Breast epithelium (tissue), 4 donors: ENCODE measurements at places on chromosomes 7 and 10. TPM values are rescaled to one million over a fixed set of nuclear protein-coding genes. Genes with fewer than 3 reads are reported as not detected.
A peak's percentile ranks its signal among the peaks of the same experiment; 100 is the strongest.

Gene UCMA
- total RNA-seq = not detected

Gene ODAD2
- total RNA-seq = not detected

Gene KCNIP2
- 20.6 TPM for total RNA-seq

Gene MYL10
- not detected for total RNA-seq

DNA sequence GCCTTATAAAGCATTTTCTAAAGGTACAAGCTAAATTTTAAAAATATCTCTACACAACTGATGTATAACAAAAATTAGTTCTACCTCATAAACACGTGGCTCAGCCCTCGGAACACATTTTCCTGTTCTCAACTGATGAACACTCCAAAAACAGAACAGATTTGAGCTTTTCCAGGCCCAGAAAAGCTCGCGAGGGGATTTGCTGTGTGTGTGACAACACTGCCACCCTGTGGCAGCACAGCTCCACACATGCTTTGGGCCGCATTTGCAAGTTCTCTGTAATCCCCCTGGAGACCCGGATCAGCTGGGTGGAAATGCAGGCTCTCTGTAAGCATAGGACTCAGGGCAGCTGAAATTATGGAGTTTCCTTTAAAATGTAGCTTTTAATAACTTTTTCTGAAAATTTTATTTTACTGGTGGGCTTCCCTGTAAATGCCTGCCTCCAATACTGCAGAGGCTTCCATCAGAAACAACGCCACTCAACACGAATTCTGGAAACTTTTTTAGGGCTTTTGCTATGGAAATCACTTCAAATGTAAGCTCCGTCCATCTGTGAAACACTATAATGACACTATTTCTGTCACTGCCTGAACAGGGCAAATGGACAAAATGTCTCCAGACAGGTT is 155.5 kb downstream of the COBL start:
- no peak for DNase-seq
- H3K27me3 ChIP-seq = no peaks in the 10 kb centered on the region
- H3K4me3 ChIP-seq = no peak overlapping the region
- no peak overlapping the region for H3K27ac ChIP-seq
- H3K4me1 ChIP-seq = no peaks in the 10 kb centered on the region
- no peaks in the 10 kb centered on the region for H3K36me3 ChIP-seq

DNA sequence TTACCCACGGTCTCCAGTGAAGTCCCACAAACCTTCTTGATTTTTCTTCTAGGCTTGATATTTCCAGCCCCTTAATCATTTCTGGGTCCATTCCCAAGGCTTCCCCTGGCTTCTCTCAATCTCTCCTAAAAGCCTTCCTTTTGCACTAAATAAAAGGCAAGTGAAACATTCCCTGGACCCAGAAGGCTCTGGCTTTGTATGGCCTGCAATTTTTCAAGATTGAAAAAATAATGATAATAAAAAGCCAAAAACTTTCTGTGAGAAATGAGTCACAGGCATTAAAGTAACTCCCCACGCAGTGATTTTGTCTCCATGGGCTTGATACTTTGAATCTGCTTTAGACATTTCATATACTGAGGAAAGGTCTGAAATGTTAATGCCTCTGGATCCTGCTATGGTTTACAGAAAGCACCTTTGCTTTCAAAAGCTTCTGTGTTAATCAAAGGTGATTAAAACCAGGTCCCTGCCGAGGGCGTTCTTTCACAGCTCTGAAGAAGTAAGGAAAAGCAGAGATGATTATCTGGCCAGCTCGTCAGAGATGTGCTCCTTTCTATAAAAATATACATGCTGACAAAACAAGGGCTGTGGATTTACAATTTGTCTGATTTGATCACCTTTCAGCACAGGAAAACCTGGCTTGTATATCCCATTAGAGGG is 118.9 kb upstream of the TMEM72 start:
- H3K4me3 ChIP-seq = no peak overlapping the region
- no peaks in the 10 kb centered on the region for H3K36me3 ChIP-seq
- H3K4me1 ChIP-seq = no peaks in the 10 kb centered on the region
- no peak for DNase-seq

DNA sequence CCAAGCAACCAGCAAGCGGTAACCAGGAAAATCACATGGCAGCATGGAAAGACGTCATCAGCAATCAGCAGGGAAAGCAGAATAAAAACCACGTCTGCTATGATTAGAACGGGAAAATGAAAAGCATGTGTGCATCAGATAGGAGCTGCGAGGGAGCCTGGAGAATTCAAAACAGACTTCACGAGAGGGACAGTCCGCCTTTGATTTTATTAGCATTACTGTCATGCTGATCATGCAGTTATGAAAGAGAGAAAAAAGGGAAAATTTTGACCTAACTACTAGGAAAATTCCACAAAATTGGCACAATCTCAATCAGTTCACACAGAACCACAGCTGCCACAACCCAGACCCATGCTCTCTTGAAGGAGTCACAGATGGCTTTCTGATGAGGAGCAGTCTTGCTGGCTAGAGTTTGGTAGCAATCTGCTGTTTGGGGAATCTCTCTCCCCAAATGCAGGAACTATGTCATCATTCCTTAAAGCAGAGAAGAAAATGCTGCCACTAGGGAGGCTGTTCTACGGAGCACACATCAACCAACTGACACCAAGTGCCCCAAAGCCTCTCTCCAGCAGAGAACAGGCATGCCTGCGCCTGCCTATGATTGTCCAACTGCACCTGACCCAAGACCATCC is 295.9 kb downstream of the TNS3 start:
- no peak for DNase-seq
- H3K27me3 ChIP-seq = no peaks in the 10 kb centered on the region
- no peaks in the 10 kb centered on the region for H3K4me1 ChIP-seq
- no peaks in the 10 kb centered on the region for H3K36me3 ChIP-seq
- H3K27ac ChIP-seq = peak overlapping the region; percentile 7

DNA sequence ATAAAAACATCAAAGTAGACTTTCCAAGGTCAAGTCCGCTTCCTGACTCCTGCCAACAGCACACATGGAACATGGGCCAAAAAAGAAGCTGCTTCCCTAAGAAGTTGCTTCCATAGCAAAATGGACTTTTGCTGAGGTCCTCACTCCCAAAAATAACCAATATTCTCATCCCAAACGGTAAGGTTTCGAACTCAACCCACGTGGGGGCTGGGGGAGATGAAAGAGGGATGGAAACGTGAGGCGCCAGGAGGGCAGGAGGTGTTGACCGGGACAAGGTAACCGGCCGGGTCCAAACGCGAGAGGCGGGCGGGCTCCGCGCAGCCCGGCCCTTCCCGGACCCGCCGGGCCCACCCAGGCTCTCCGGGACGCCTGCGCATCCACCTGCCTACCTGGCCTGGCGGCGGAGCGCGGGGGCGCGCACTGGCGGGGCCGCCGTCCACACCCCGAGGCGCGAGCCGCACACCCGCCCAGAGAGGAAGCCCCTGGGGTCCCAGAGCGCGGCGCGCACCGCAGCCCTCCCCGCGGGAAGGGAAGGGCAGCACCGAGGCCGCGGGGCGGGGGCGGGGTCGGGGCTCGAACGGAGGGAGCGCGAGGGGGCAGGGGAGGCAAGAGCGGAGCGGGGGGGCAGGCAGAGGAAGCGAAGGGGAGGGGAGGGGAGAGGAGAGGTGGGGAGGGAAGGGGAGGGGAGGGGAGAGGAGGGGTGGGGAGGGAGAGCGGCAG is 742 bp downstream of the LMBR1 start:
- no peaks in the 10 kb centered on the region for H3K27me3 ChIP-seq
- DNase-seq = no peak
- no peaks in the 10 kb centered on the region for H3K4me1 ChIP-seq
- peak overlapping the region; percentile 97 for H3K27ac ChIP-seq

GRCh38 chr10:129544205-129545202 is 77.5 kb downstream of the MGMT start:
- no peaks in the 10 kb centered on the region for H3K27me3 ChIP-seq
- no peaks in the 10 kb centered on the region for H3K4me1 ChIP-seq
- no peak for DNase-seq
- no peak overlapping the region for H3K4me3 ChIP-seq

GRCh38 chr10:37680243-37680683 is 177.1 kb downstream of the ZNF248 start:
- H3K27me3 ChIP-seq = no peaks in the 10 kb centered on the region
- no peaks in the 10 kb centered on the region for H3K36me3 ChIP-seq
- H3K4me3 ChIP-seq = no peak overlapping the region
- no peak for DNase-seq

- no peak overlapping the region for H3K27ac ChIP-seq
- no peaks in the 10 kb centered on the region for H3K4me1 ChIP-seq
- H3K36me3 ChIP-seq = no peaks in the 10 kb centered on the region
- DNase-seq = no peak
Measured at GRCh38 chr7:28336806-28337205, 75.5 kb upstream of the CREB5 start.

GRCh38 chr10:69061305-69062161 is 26.4 kb upstream of the SRGN start:
- H3K27ac ChIP-seq = peak overlapping the region; percentile 85
- no peaks in the 10 kb centered on the region for H3K4me1 ChIP-seq
- H3K27me3 ChIP-seq = no peaks in the 10 kb centered on the region
- peak; percentile 25 for DNase-seq

GRCh38 chr7:44387389-44387788 is 62.0 kb upstream of the CAMK2B start:
- DNase-seq = no peak
- H3K27ac ChIP-seq = no peak overlapping the region
- H3K36me3 ChIP-seq = peaks cover 27% of the 10 kb centered on the region
- no peaks in the 10 kb centered on the region for H3K4me1 ChIP-seq
- H3K27me3 ChIP-seq = no peaks in the 10 kb centered on the region

- H3K4me3 ChIP-seq = no peak overlapping the region
- H3K27me3 ChIP-seq = no peaks in the 10 kb centered on the region
- no peak overlapping the region for H3K27ac ChIP-seq
- DNase-seq = no peak
Measured at GRCh38 chr7:129607471-129608120, 3.9 kb upstream of the NRF1 start.

DNA sequence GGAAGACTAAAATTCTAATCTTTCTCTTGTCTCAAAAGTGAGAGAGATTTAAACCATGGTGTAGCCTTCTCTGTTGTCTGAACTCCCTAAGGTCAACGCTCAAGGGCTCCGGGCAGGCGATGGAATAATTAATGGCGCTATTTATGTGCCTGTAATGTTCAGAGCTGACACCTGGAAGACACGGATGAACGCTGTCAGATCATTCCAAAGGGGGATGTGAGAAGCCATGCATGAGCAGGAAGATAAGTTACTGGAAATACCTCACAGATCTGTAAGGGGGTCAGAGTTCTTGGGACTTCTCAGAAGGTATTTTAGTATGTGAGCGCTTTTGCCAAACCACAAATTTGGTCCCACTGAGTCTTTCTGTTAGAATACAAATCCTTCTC is 73.3 kb upstream of the MTPN start:
- no peak for DNase-seq
- H3K36me3 ChIP-seq = no peaks in the 10 kb centered on the region
- no peaks in the 10 kb centered on the region for H3K27me3 ChIP-seq
- H3K4me3 ChIP-seq = no peak overlapping the region

- H3K4me3 ChIP-seq = peak overlapping the region; percentile 73
- peak overlapping the region; percentile 95 for H3K27ac ChIP-seq
- no peaks in the 10 kb centered on the region for H3K27me3 ChIP-seq
- H3K36me3 ChIP-seq = no peaks in the 10 kb centered on the region
- H3K4me1 ChIP-seq = no peaks in the 10 kb centered on the region
Measured at GRCh38 chr10:6146013-6146785, 56.5 kb upstream of the PFKFB3 start.

GRCh38 chr7:66013938-66014337 is 31.9 kb upstream of the GUSB start:
- no peaks in the 10 kb centered on the region for H3K36me3 ChIP-seq
- DNase-seq = no peak
- no peak overlapping the region for H3K4me3 ChIP-seq
- no peaks in the 10 kb centered on the region for H3K27me3 ChIP-seq

GRCh38 chr7:44099669-44100068 is 4.5 kb upstream of the AEBP1 start:
- H3K27ac ChIP-seq = no peak overlapping the region
- no peaks in the 10 kb centered on the region for H3K36me3 ChIP-seq
- no peaks in the 10 kb centered on the region for H3K27me3 ChIP-seq

DNA sequence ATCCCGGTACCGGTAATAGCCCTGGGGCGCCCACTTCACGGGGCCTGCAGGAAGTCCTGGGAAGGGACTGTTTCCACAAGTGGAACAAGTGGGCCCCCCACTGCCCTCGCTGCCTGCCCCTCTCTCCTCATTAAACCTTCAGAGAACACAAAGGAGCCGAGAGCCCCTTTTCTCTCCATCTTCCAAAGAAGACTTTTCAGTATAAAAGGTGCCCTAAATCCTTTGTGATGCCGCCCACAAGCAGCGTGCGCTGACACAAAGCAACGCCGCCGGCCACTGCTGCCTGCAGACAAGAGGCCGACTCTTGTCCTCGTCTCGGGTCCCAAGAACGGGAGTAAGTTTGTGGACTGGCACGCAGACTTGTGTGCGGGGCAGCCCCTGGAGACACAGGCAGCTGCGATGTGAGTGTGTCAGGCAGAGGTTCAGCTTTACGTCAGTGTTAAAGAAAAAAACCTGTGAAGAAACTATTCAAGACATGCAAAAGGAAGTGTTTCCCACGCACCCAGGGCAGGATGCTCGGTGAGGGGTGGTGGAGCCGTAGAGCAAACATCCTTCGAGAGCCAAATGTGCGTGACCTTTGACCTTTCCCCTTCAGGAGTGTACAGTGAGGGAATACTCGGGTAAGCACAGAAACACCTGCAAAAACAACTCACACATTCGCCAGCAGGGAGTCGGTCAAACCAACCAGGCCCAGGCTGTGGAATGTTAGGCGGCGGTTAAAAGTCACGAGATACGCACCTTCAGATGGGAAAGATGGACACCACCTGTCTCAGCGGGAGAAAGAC is 118.2 kb downstream of the VIPR2 start:
- H3K27ac ChIP-seq = no peak overlapping the region
- DNase-seq = peak; percentile 20
- H3K4me1 ChIP-seq = no peaks in the 10 kb centered on the region
- H3K27me3 ChIP-seq = no peaks in the 10 kb centered on the region
- no peak overlapping the region for H3K4me3 ChIP-seq
- no peaks in the 10 kb centered on the region for H3K36me3 ChIP-seq

DNA sequence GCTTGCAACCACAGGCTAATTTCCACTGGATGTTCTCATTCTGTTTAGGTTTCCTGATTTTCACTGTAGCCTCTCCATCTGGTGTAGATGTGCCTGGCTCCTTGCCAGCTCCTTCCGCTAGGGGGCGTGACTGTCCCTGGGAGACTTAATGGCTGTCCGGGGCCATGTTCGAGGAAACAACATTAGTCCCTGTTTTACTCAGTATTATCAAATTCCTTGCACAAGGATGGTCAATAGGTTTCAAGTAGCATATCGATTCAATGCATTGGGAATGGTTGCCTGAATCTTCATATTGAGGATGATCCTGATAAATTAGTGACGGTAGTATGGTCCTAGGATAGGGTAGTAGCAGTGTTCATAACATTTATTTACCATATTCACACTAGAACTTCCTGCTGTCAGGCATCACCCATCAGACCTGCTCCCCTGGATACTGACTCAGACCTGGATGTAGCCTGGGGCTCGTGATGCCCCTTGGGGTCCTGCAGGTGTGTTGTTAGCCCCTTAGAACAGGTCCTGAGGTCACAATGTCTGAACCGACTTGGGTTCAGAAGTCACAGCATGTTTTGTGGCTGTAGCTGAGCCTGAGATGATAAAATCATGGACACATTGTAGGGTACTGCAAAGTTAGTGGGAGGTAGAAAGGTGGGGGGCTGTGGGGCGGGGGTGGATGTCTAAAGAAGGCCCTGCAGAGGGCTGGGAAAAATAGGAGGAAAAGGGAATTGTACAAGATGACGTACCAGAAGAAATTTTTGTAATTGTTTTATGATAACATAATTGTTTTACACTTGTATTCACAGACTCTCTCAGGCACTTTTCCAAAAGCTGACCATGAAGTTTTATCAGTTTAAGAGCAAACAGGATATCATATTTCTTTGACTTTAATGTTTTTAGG is 8.9 kb upstream of the EXOC6 start:
- H3K27me3 ChIP-seq = no peaks in the 10 kb centered on the region
- H3K27ac ChIP-seq = peak overlapping the region; percentile 50
- DNase-seq = no peak
- H3K4me1 ChIP-seq = no peaks in the 10 kb centered on the region
- H3K36me3 ChIP-seq = no peaks in the 10 kb centered on the region
- no peak overlapping the region for H3K4me3 ChIP-seq
